SJCRH30 (cell line): ENCODE measurements at places on chromosomes 6 and 20.

DNA sequence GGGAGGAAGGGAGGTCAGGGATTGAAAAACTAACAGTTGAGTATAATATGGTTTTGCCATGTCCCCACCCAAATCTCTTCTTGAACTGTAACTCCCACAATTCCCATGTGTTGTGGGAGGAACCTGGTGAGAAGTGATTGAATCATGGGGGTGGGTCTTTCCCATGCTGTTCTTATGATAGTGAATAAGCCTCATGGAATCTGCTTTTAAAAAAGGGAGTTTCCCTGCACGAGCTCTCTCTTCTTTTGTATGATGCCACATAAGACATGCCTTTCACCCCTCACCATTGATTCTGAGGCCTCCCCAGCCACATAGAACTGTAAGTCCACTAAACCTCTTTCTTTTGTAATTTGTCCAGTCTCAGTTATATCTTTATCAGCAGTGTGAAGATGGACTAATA lies 833.4 kb upstream of the MAP3K7 start:
- no peak for DNase-seq

- DNase-seq, result no peak
Measured at GRCh38 chr6:138568997-138569396, 69.7 kb upstream of the NHSL1 start.

DNA sequence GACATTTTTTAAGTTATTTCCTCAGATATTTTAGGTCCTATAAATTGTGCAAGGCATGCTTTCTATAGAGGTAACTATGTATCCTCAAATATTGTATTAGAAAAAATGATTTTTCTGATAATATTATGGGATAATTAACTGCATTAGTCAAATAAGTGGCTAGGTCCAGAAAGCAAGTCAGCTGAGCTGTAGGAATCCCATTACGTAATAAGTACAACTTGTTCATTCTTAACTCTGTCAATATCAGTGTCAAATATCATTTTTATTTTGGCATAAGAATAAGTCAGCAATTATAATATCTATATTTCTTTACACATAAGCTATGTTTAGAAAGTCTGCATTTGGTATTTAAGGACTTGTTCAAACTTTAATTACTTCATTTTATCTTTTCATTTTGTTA lies 830.9 kb upstream of the GJE1 start:
- no peak for DNase-seq

GRCh38 chr6:132887204-132887603 lies 72.8 kb downstream of the RPS12 start:
- DNase-seq, result no peak

- no peak for DNase-seq
Measured at GRCh38 chr20:53748821-53749421, 155.3 kb upstream of the ZNF217 start.

- DNase-seq, result no peak
Measured at GRCh38 chr6:75201901-75202672, 3.8 kb downstream of the COL12A1 start.

DNA sequence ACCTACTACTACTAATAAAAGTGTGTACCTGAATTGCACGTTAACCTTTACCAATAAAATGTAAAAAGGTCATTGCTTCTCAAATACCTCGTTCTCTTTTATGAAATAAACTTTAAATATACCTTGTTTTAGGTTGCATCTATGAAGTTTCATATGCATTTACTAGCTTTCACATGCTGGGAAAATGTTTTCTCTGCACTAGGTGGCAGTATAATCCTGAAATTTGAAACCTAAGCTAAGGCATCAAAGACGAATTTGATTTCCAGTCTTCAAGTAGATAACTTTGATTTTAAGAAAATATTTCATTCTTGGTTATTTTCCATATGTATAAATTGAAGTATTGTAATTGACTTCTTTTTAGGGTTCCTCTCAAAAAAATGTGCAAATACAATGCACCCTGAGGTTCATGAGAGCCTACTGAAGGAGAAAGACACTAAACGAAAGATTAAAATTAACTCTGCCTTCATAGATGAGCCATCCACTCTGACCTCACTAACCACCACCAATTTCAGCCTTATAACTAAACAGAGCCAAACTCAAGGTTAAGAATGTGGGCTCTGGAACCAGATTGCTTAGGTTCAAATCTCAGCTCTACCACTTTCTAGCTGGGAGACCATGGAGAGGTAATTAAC lies 7.3 kb upstream of the COL9A1 start:
- no peak for DNase-seq

DNA sequence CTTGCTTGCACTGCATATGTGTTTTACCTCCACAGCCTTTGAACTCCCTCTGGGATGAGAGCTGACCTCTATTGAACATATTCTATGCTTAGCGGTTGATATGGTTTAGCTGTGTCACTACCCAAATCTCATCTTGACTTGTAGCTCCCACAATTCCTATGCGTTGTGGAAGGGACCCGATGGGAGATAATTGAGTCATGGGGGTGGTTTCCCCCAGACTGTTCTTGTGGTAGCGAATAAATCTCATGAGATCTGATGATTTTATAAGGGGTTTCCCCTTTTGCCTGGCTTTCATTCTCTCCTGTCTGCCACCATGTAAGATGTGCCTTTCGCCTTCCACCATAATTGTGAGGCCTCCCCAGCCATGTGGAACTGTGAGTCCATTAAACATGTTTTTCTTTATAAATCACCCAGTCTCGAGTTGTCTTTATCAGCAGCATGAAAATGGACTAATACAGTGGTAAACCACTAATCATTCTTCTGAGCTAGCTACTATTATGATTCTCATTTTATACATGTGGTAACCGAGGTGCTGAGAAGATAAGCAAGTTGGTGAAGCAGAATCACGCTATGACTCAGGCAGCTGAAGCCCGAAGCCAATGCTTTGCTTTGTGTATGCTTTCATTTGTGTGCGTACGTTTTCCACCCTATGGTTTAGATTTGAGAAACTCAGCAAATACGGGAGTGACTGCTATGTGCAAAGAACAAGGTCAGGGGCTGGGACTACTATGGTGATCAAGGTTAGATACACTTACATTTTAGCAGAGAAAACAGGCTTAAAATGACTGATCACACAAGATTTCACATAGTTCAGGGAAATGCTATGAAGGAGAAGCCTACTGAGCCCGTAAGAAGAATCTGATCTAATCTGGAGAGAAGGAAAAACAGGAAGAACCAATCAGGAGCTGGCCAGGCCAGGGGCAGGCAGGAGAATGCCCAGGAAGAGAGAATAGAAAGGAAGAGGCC lies 363.5 kb downstream of the ESR1 start:
- no peak for DNase-seq

GRCh38 chr20:36082315-36082915 lies 72.1 kb upstream of the EPB41L1 start:
- DNase-seq, result no peak

GRCh38 chr6:36229223-36229622 lies 32.7 kb downstream of the BRPF3 start:
- no peak for DNase-seq

- DNase-seq, result no peak
Measured at GRCh38 chr6:161292145-161292544, 18.3 kb upstream of the AGPAT4 start.

DNA sequence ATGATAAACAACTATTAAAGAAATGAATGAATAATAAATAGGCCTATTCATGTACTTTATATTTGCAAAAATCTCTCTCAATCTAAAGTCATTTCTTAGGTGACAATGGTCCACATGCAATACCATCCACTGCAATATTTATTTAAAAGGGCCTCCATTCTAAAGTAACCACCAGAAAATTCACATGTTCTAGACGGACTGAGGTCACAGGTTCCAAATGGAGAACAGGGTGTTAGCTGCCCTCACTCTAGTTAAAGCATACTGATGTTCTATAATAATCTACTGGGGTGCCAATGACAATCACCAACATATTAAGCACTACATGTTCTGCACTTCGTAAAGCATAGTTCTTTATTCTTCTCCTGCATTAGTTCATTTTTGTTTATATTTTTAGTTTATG lies 1.2 kb downstream of the HBS1L start:
- no peak for DNase-seq

DNA sequence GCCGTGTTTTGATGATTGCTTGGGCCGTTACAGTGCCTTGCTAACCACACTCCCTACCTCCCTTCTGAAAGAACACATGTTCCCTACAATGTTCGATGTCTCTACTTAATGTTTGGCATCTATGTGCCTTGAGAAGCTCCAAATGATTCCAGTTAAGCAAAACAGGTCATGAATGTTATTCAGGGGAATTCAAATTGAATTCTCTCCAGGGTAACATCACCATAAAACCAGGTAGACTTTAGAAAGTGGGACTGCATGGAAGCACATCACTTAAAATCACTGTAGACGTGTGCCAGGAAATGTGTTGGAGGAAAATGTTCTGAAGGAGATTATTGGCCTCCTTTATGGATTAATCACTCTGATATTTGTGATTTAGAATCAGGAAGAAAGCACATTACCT lies 128.1 kb downstream of the ADAT2 start:
- no peak for DNase-seq

- DNase-seq, result peak; percentile 53
Measured at GRCh38 chr6:133568970-133569889, 319.7 kb upstream of the TCF21 start.

- peak; percentile 23 for DNase-seq
Measured at GRCh38 chr6:113425977-113426660, 431.0 kb upstream of the MARCKS start.

DNA sequence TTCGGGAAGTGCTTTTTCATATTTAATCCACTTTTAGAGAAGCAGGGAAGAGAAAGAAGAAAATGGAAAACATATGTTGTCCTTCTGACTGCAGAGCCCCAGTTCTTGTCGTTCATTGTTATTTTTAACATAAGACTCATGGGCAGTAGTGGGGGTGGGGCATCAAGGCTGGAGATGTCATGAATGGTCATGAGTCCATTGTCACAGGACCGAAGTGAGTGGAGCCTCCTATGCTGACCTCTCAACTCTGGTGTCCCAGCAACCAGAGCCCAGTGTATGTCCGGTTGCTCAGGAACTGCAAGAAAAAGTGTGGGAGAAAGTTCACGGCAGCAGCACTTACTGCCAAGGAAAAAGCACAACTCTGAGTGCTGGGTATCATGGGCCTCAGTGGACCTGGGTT lies 108.6 kb downstream of the BANF2 start:
- DNase-seq, result no peak

DNA sequence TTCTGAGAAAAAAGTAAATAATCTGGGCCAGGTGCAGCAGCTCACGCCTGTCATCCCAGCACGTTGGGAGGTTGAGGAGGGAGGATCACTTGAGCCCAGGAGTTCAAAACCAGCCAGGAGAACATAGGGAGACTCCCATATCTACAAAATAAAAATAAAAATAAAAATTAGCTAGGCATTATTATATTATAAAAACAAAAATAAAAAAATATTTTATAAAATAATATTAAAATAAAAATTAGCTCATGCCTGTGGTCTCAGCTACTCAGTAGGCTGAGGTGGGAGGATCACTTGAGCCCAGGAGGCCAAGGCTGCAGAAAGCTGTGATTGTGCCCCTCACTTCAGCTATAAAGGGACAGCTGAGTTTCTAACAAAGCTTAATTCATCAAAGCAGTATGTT lies 362.9 kb downstream of the SMOC2 start:
- DNase-seq, result no peak

GRCh38 chr6:128246472-128247260 lies 273.7 kb downstream of the PTPRK start:
- DNase-seq, result no peak

GRCh38 chr6:137928286-137928685 lies 61.2 kb downstream of the TNFAIP3 start:
- DNase-seq, result no peak

GRCh38 chr6:2796861-2797260 lies 31.7 kb downstream of the WRNIP1 start:
- no peak for DNase-seq

DNA sequence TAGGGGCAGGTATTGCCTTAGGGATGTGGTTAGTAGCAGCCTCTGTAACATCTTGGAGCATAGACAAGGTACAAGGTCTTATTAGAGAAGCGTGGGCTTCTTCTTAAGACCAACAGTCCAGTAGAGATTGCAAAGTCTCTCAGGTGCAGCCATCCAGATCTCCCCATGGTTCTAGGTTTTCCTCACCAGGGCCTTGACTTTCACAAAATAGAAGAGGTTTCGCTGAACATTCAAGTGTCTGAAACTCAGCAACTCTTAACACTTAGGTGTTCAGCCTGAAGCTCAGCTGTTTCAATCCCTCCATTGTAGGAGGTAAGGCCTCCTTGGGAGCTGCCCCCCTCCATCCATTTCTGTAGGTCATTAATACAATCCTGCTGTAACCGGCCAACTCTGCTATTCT lies 44.4 kb downstream of the GOPC start:
- no peak for DNase-seq

DNA sequence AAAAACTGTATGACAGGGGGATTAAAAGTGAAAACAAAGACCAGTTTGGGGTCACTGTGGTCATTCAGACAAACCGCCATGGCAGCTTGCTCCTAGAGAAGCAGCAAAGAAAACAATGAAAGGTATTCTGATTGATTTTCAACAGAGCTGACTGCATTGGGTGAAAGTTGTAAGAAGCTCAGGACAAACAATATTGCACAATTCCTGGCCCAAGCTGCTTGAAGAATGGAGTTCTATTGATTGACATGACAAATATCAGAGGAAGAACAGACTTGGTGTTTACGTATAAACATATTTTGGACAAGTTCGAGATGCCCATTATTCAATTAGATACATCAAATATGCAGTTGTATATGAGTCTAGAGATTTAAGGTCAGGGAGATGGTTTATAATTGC lies 62.0 kb downstream of the TRIM38 start:
- no peak for DNase-seq

- DNase-seq, result no peak
Measured at GRCh38 chr6:6790891-6791290, 202.4 kb downstream of the LY86 start.

DNA sequence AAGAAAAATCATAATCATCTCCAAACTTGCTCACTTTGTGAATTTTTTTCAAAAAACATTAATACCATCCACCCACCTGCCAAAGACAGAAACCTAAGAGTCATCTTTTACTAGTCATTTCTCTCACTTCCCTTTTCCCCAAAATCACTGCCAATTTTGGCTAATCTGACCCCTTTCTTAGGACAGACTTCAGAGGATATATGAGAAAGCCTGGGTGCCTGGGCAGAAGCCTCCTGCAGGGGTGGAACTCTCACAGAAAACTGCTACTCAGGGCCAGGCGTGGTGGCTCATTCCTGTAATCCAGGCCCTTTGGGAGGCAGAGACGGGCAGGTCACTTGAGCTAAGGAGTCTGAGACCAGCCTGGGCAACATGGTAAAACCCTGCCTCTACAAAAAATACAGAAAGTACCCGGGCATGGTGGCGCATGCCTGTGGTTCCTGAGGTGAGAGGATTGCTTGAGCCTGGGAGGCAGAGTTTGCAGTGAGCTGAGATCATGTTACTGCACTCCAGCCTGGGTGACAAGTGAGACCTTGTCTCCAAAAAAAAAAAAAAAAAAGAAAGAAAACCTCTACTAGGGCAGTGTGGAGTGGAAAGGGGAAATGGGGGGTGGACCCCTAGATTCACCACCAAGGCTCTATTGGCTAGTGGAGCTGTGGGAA lies 3.8 kb downstream of the DEK start:
- DNase-seq, result peak; percentile 70

- no peak for DNase-seq
Measured at GRCh38 chr6:152453421-152453820, 183.7 kb downstream of the SYNE1 start.
